ENCODE measurements at places on chromosomes 16 and 17. TPM values are rescaled to one million over a fixed set of nuclear protein-coding genes. Genes with fewer than 3 reads are reported as not detected.
A peak's percentile ranks its signal among the peaks of the same experiment; 100 is the strongest.

GRCh38 chr16:2881783-2882649, 999 bp upstream of the FLYWCH2 start:
- DNase-seq, result peak; percentile 52

GRCh38 chr16:3578610-3579551, 1.7 kb upstream of the NLRC3 start:
- no peak for DNase-seq

Gene HIC1
- 0.89 TPM for total RNA-seq

Gene TP53TG3F
- not detected for total RNA-seq

- DNase-seq, result no peak
These were observed 14.9 kb upstream of the TBX21 start for GRCh38 chr17:47717979-47718621.

GRCh38 chr16:10787304-10787703, 31.3 kb downstream of the TVP23A start:
- DNase-seq, result no peak

Gene SBK1
- total RNA-seq, result not detected

DNA sequence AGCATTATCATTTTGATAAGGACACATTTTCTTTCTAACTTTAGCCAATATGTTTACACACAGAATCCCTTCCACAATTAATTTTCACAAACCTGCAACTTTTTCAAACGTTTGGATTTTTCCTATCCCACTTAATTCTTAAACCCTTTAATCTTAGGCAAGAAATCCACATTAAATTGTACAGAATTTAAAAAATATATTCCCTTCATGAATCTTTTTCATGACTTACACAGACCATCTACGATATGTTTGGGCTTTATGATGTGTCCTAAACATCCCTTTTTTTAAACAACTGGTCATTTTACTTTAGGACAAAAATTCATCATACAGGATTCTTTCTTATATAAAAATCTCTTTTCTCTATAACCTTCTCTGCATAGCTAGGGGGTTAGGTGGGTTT, 241.5 kb upstream of the CNTNAP4 start:
- DNase-seq, result no peak

- no peak for DNase-seq
These were observed 5.0 kb downstream of the ABHD15 start for GRCh38 chr17:29561554-29562517.

All from MG63 (cell line).